Keratinocyte (primary cell): ENCODE measurements at places on chromosomes 3 and 15.

DNA sequence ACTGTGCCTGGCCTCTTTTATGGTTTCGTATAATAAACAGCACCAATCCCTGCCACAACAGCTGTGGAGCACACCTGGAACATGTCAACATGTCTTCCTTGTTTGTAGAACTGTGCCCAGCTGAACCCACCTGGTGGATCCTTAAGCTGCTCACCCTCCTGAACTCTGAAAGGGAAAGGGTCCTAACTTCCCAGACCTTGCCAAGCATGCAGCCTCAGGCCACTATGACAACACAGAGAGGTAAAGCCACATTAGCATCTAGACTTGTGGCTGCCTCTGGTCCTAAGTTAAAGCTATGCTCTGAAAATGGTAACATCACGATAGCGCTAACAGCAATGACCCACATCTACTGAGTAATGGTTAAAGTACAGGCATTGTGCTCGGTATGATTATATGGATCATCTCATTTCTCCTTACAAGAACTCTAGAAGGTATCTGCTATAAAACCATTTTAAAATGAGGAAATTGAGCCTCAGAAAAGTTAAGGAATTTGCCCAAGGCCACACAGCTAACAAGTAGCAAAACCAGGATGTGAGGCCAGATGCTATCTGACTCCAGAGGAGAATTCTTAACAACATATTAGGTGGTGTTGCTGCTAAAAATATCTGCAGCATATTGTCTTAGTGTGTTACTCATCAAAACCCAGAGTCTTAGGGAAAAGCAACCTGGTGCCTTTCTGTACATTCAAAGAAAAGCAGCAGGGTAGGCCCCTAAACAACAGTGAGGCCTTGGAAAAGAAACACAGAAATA is 23.1 kb upstream of the HERC1 start:
- DNase-seq, result no peak

- DNase-seq, result no peak
Observed at GRCh38 chr3:142210608-142211007, 14.8 kb downstream of the GK5 start.

- DNase-seq, result no peak
Observed at GRCh38 chr3:151439652-151440125, 21.2 kb downstream of the IGSF10 start.

DNA sequence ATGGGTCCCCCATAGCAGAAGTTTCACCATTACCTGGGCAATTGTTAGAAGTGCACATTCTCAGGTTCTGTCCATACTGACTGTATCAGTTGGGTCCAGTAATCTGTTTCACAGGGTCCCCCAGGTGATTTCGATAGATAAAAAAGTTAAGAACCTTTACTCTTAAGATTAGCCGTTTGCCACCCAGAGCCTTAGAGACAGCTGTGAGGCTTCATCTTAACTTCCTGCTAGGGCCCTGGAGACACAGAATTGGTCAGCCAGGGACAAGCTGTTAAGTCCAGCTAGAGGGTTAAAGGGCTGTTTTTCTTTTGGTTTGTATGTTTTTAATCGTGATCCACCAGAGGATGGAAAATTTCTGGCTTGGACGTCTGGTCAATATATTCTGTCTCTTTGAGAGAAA is 6.7 kb downstream of the FAM162A start:
- DNase-seq, result no peak

DNA sequence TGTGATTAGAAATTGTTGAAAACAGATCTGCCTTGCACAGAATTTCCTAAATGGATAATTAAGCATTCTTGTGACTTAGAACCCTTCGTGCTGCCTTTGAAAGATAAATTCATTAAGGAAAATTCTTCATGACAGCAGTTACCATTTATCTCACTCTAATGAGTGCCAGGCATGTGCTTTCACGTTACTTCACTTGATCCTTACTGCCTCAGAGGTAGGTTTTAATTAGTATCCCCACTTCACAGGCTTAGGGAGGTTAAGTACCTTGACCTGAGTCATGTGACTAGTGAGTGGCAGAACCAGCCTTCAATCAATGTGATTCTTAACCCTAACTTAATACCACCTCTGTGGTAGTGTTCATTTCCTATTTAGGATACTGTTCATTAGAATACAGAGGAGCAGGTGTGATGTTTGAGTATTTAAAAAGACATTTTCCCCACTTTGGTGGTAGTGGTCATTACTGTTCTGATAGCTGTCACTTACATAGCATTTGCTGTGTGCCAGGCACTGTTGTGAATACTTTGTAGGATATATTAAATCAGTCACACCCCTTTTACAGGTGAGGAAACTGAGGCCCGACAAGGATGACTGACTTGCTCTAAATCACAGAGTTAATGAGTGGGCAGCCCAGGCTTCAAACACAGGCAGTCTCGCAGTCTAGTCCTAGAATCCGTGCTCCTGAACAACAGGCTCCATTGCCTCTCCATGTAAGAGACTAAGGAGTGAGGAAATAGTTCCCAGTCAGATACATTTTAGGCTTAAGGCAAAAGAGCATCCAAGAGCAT is 57.9 kb downstream of the RLBP1 start:
- DNase-seq, result no peak

DNA sequence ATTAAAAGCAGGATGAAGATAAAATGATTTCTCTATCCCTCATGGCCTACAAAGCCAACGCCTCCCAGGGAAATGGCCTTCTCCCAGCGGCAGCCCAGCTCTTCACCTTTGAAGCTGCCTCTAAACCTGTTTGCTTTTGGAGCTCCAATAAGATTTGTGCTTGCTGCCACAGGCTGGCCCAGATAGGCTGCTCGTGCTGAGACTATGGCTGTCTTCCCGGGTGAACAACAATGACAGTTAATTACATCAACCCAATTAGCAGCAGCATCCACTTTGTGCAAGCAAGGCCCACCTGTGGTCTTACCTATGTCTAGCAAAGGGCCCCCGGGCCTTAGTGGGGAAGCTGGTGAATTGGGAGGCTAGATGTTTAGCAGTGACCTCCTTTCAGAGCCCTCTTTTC is 179.6 kb downstream of the P3H2 start:
- DNase-seq, result no peak

DNA sequence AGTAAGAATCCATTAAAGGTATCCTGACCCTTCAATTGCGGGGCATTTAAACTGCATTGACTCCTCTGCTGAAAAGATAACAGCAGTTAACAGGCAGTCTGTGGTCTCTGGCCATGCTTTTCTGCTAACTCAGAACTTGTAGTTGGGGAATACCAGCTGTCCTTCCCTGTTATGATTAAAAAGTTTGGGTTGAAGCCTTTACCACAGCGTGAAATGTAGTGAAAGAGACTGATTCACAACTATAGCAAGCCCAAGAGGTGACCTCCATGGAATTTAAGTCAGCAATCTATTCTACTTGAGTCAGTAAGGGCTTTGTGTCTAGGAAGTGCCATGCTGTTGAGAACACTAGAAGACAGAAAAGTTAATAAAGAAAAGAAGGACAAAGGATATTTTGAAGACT is 1037.3 kb downstream of the SI start:
- no peak for DNase-seq

GRCh38 chr3:89474333-89475130 is 367.1 kb downstream of the EPHA3 start:
- DNase-seq, result no peak

DNA sequence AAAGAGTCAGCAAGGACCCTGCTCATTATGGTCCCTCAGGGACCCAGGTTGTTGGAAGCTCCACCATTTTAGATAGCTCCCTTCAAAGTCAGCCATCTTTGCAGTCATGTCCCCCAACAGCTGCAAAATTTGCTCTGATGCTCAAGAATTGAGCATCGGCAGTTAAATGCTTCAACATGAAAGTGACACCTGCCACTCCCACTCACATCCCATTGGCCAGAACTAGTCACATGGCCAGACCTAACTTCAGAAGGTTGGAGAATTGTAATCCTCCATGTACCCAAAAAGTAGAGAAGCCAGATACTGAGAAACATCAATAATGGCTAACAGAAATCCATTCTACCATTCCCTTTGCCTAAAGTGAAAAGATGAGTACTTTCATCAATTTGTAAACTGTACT is 171.5 kb upstream of the NR2E3 start:
- DNase-seq, result no peak

GRCh38 chr3:187750513-187751123 is 5.3 kb upstream of the BCL6 start:
- no peak for DNase-seq

- DNase-seq, result no peak
Observed at GRCh38 chr3:151315136-151315535, 1.5 kb downstream of the GPR87 start.

DNA sequence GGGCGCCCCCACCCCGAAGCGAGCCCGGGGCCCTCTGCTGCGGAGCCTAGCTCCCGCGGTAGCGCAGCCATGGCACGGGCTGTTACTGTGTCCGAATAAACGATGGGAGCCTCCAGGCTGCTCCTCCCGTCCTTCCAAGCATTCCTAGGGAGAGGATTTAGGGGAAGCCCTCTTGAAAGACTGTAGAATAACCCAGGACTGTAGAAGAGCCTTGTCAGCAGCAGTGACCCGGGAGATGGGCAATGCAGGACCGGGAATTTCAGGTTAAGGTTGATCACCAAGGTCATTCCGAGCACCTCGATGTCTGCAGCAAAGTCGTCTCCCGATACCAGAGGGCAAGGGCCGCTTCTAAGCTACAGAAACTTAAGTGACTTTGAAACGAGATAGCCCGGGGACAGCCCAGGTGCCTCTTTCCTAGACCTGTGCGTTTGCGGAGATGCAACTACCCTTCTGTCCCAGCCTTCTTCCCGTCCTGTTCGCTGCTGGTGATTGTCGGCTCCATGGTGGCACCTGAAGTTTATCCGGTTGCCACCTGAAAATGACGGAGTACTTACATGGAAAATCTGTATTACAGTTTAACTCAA is 753 bp upstream of the MYO5A start:
- no peak for DNase-seq

- DNase-seq, result no peak
Observed at GRCh38 chr3:71585887-71586809, 2.6 kb upstream of the FOXP1 start.

DNA sequence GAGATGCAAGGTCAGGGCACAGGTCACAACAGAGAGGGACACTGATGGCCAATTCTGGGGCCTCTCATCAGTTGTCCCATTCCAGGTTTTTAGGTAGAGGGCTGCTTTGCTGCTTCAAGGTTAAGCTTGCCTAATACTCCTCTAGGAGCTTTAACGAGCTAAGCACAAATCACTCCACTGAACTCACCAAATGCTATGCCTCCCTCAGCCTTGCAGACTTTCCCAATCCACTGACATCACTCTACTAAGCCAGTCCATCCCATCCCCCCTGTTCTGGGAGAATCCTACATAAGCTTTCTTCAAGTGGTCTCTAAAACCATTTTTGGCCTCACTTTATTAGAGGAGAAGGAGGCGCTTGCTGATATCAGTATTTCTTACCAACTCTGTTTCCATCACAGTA is 24.8 kb upstream of the PDCD6IP start:
- DNase-seq, result no peak

- no peak for DNase-seq
Observed at GRCh38 chr15:61545763-61546162, 316.7 kb upstream of the RORA start.

- DNase-seq, result no peak
Observed at GRCh38 chr3:131960324-131960723, 74.5 kb downstream of the CPNE4 start.

- no peak for DNase-seq
Observed at GRCh38 chr3:181713676-181714612, 2.2 kb downstream of the SOX2 start.
